AG08395 (cell line): ENCODE measurements at places on chromosomes 4 and X.

DNA sequence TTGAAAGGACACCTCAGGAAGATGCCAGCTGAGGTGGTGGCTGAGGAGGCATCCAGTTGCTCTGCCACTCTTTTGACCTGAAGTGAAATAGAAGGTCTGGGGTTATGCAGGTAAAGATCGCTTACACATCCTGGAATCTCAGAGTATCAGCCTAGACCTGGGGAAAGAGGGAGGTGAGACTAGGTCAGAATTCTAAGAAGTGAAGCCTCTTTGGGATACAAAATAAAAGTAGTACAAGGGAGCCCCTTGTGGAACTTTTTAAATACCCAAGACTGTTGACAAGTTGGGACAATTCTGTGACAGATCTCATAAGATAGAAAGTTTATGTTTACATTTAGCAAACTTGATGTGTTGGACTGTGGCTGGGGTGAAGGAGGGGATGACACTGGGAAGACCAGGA, 263.1 kb downstream of the SPRY1 start:
- no peak for DNase-seq

- no peak for DNase-seq
Measured at GRCh38 chr4:149017002-149017734, 575.0 kb upstream of the NR3C2 start.

- no peak for DNase-seq
Measured at GRCh38 chr4:52876069-52876468, 14.0 kb downstream of the RASL11B start.

DNA sequence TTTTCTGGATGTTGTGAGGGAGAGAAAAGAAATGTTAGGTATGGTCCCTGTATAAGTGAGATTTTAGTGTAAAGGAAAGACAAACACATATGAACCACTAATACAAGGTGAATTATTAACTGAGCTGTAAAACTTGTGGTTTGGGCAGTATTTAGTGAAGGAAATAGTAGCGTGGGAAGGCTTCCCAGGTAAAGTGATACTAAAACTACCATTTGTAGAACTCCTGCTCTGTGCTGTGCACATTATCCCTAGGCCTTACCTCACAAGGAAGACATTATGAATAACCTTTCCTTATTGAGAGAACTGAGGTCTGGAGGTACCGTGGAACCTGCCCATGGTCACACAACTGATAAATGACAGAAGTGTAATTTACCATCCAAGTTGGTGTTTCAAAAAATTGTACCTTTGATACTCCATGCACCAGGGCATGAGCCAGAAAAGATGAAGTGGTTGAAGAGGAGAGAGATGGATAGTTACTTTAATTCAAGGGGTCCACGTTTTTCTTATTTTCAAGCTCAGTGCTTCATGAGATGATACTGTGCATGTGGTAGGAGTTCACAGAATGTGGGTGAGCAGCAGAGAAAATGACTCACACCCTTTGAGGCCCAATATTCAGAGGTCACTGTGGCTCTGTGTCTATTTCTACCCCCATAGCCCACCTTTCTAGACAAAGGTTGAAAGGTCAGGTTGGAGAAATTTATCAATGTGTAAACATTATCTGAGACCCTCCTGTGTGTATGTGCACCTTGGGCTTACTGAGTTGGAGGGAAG, 2.6 kb upstream of the VSIG4 start:
- DNase-seq: no peak

DNA sequence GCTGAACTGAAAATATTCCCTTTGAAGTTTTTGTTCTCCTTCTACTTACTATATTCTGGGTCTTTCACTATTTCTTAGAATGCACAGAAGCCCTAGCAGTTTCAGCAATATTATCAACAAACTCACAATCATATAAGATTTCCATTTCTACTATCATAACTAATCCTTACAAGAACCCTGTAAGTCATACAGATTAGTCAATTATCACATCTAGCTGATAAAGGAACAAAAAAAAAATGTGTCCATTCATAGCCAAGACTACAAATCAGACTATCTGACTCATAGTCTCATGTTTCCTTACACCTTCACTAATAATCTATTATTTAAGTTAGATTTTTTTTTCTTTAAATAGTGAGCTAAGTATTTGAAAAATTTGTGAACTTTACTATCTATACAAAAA, 72.5 kb downstream of the LRBA start:
- no peak for DNase-seq

- DNase-seq: no peak
Measured at GRCh38 chr4:145816091-145816490, 122.5 kb downstream of the ZNF827 start.

DNA sequence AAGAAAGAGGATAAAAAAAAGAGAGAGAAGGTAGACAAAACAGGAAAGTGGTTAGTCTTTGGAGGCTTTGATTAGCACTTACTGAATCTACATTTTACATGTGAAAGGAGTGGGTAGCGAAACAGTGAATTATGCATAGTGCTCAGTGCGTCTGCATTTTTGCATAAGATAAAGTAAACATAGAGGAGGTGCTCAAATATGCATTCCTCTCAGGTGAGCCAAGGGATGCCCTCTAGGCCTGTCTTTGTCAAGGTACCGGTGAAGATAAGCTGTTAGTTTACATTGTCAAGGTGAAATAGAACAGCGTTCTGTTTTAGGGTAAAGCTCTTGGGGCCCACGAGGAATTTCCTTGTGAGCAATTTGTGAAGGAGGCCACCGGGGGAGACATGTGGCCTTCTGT, 260.6 kb downstream of the TRIML1 start:
- no peak for DNase-seq

DNA sequence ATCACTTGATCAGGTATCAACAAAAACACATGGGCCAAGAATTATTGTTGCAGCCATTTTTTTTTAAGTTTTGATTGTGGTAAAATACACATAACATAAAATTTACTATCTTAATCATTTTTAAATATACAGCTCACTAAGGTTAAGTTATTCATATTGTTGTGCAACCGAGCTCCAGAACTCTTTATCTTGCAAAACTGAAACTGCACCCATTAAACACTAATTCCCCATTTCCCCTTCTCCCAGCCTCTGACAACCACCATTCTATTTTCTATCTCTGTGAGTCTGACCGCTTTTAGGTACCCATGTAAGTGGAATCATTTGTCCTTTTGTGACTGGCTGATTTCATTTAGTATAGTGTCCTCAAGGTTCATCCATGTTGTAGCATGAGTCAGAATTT, 126.2 kb upstream of the NDP start:
- DNase-seq: no peak

DNA sequence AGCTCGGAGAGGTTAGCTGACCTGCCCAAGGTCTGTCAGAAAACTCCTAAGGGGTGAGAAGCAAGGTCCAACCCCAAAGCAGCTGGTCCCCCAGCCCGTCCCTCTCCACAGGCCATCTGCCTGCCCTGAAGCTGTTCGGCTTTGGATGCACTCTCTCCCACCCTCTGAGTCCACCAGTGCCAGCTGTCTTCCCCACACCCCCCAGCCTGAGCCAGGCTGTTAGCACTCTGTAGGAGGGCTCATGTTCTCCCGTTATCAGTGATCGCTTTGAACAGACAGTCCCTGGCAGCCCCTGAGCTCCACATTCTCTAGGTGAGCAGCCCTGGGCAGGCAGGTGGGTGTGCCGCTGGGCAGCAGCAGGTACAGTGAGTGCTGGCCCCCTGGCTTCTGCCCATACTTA, 16.0 kb downstream of the ZNF185 start:
- no peak for DNase-seq
